NCI-H526 (cell line): ENCODE measurements at places on chromosomes 13 and 19.

GRCh38 chr13:59346999-59347723 is 816.6 kb downstream of the DIAPH3 start:
- DNase-seq = no peak

- no peak for DNase-seq
These were observed 4.2 kb downstream of the CYTH2 start for GRCh38 chr19:48473161-48473966.

- DNase-seq = no peak
These were observed 2.2 kb upstream of the COLGALT1 start for GRCh38 chr19:17553256-17553655.

DNA sequence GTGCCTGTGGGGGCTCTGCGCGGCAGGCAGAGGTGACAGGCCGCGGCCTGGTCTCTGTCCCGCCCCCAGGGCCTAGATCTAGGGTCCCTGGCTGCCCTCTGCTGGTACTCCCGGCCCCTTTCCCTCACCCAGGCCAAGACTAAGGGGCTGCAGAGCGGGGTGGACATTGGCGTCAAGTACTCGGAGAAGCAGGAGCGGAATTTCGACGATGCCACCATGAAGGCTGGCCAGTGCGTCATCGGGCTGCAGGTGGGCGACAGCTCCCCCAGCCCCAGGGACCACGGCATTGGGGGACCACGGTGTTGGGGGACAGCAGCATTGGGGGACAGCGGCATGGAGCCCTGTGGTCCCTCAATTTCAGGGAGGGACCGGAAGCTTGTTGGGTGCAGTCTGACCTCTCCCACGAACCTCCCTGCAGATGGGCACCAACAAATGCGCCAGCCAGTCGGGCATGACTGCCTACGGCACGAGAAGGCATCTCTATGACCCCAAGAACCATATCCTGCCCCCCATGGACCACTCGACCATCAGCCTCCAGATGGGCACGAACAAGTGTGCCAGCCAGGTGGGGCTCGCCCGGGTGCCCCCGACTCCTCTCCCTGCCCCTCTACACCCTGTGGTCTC is 3.8 kb upstream of the ABCA7 start:
- no peak for DNase-seq

DNA sequence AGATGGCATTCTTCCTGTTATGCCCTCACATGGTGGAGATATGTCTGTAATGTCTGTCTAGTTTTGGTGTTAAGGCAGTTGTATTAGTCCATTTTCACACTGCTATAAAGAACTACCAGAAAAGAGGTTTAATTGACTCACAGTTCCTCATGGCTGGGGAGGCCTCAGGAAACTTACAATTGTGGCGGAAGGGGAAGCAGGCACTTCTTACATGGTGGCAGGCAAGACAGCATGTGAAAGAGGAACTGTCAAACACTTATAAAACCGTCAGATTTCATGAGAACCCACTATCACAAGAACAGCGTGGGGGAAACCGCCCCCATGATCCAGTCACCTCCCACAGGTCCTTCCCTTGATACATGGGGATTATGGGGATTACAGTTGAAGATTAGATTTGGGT is 3.2 kb downstream of the ZNF441 start:
- DNase-seq = no peak

DNA sequence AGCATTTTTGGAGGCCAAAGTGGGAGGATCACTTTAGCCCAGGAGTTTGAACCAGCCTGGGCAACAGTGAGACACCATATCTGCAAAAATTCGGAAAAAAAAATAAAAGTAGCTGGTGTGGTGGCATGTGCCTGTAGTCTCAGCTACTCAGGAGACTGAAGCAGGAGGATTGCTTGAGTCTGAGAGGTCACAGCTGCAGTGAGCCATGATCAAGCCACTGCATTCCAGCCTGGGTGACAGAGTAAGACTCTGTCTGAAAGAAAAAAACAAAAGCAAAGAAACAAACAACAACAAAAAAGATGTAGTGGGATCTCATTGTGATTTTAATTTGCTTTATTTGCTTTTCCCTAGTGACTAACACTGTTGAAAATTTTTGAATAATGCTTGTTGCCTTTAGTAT is 394.7 kb upstream of the KLHL1 start:
- DNase-seq = no peak

GRCh38 chr19:10442698-10443097 is 22.4 kb downstream of the PDE4A start:
- DNase-seq = no peak

- no peak for DNase-seq
These were observed 13.9 kb downstream of the FCHO1 start for GRCh38 chr19:17765069-17765618.

GRCh38 chr13:107329991-107330390 is 762.1 kb upstream of the ARGLU1 start:
- DNase-seq = no peak

- no peak for DNase-seq
These were observed 132.5 kb upstream of the ZNF91 start for GRCh38 chr19:23527797-23528196.

DNA sequence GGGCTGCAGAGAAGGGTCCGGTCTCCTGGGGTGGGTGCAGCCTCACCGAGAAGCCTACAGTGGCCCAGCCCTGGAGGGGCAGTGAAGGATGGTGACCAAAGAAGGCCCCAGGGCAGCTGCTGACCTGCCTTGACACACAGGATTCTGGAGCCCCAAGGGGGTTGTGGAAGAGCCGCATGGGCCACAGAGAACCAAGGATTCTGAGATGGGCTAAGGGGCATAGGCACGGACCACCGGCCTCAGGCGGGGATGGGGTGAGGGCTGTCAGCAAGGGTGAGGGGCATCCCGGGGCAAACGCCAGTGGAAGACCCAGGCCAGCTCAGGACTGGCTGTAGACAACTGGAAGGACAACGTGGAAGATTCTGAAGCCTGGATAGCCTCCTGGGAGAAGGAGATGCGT is 151.6 kb downstream of the TEX29 start:
- DNase-seq = no peak

- no peak for DNase-seq
These were observed 65.3 kb upstream of the KLHL1 start for GRCh38 chr13:70173598-70173959.

- DNase-seq = no peak
These were observed 153.1 kb downstream of the RGCC start for GRCh38 chr13:41610404-41610803.

DNA sequence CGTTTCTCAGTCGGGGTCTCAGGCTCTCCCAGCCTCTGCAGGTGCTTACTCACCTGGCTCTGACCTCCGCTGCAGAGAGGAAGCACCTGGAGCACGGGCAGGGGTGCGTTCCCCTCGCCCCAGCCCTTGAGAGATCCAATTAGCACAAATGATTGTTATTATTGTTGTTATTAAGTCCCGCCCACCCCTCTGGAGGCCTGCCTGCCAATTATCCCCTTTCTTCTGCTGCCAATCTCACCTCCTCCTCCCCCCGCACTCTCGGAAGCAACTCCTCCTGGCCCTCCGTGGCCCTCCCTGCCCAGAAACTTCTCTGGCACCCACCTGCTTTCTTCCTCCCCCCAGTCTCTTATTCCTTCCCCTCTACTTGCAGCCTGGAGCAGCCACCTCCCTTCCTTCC is 8.8 kb downstream of the ZNF787 start:
- DNase-seq = no peak

DNA sequence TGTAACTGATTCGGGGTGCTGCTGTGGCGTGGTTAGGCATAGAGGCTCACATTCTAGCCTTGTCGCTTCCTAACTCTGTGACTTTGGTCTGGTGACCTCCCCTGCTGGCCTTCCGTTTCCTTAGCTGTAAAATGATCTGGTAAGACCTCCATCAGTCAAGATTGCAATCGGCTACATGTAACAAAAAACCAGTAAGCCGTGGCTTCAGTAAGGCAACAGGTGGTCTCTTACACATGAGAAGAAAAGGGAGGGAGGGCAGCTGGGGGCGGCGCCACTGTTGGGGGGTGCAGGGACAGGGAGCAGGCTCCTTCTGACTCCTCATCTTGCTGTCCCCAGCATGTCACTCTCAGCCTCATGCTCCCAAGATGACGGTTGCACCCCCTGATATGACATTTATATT is 148.0 kb downstream of the SIPA1L3 start:
- DNase-seq = no peak

- no peak for DNase-seq
These were observed 40.9 kb upstream of the KPNA3 start for GRCh38 chr13:49833402-49833801.

DNA sequence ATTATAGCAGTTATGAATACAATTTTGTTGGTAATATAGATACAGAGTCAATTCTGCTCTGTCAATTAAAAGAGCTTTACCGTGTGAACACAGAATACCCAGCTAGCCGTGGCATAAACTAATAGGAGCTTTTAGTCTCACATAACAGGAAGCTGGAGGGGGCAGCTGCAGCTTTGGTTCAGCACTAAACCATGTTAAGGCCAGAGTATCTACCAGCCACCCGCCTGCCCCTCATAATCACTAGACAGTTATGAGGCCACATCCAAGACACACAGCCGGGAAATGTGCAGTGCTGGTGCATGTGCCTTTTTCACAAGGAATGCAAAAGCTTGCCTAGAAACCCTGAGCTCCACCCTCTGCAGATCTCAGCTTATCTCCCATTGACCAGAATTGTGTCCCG is 62.3 kb downstream of the SGCG start:
- DNase-seq = no peak

DNA sequence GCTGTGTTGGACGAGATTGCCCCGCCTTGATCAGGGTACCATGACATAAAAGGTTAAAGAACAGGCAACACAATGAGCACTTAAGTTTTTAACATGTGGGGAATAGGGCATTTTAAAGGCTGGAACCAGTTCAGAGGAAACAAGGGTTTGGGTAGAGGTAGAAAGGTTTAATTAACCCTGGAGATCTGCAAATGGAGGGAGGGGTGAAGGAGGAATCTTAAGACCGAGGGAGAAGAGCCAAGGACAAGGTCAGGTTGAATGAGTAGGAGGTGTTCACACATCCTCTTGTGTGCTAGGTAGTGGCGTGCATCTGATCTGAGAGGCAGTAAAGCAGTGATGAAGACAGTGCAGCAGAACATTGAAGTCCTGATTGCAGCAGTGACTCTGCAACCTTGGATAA is 28.5 kb downstream of the SKA3 start:
- no peak for DNase-seq

DNA sequence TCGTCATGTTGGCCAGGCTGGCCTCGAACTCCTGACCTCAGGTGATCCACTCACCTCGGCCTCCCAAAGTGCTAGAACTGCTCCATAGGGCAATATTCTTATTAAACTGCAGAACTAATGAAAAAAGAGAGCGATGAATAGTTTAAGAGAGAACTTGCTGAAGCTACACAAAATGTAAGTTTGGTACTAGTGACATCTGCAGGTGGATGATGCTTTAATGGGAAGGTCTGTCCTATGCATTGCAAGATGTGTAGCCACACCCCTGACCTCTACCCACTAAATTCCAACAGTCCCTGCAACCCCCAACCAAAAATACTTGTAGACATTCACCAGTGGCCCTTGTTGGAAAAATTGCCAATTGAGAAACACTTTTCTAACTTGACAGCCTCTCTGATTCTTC is 117.8 kb downstream of the NALCN start:
- no peak for DNase-seq
